Caco-2 (cell line): ENCODE measurements at places on chromosomes 5 and 9. TPM values are rescaled to one million over a fixed set of nuclear protein-coding genes. Genes with fewer than 3 reads are reported as not detected.

IFNA21 gene
- total RNA-seq, result not detected in 2 replicates

SCGB3A2 gene
- not detected in 2 replicates for total RNA-seq

ZNG1F gene
- total RNA-seq, result 4.9 and 5.2 TPM in 2 replicates

IQGAP2 gene
- 85.6 and 89.4 TPM in 2 replicates for total RNA-seq

CTSV gene
- 110 and 127 TPM in 2 replicates for total RNA-seq

IL31RA gene
- total RNA-seq, result not detected in 2 replicates

DNA sequence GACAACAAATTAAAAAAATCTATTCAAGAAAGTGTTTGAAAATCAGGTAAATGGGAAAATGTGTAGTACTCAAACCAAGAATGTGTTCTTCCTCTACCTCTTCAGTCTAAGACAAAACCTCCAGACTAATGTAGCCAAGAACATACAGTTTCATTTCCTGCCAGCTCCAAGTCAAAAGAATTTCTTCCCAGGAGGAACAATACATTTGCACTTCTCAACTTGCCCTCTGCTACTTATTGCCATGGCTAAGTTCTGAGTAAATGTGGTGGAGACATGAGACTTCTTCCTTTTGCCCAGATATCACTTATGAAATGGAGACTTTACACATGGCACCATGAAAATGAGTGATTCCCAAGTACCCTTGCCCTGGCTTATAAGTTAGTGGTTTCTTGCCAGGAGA lies 2112.2 kb upstream of the C9orf72 start:
- DNase-seq, result no peak

GRCh38 chr5:158419186-158419585 lies 560.2 kb upstream of the CLINT1 start:
- DNase-seq, result no peak

- DNase-seq, result no peak
These were observed 670.5 kb upstream of the SEMA6A start for GRCh38 chr5:117245130-117245529.

GRCh38 chr9:17795744-17796143 lies 216.9 kb downstream of the SH3GL2 start:
- no peak for DNase-seq

DNA sequence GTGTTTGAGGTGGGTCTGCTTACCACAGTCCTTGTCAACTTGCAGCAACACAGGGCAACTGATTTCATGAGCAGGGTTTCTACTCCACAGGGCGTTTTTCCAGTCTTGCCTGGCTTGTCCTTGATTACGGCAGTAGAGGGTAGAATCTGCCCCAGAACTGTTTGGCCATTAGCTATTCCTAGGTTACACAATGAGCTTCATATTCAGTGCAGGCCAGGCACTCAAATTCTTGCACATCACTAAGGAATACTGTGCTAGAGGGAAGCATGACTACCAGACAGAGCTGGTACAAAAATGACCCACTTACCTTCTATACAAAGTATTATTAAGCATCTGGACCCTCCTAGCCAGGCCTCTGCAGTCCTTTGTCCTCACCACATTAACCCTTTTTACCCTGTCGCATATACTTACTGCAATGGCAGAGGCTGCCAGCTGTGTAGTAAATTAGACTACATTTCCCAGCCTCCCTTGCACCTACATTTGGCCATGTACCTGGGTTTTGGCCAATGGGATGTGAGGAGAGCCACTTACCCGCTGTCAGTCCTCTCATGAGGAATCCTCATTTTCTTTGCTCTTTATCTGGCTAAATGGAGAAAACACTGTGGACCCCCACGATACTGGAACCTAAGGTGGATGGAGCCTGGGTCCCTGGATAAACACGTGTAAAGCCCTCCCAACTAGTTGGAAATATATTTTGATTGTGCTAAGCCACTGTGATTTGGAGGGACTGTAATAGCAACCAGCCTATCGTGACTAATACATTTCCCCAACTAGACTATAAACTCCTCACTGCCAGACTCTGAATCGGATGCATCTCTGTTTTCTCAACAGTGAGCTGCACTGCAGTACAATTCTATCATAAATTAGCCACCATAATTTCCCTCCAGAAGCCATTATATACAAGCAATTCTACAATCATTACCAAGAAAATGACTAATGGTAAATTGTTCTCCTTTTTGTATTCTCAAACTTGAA lies 218.7 kb downstream of the GLIS3 start:
- DNase-seq, result no peak

GRCh38 chr5:77924081-77924480 lies 147.9 kb upstream of the TBCA start:
- no peak for DNase-seq

DNA sequence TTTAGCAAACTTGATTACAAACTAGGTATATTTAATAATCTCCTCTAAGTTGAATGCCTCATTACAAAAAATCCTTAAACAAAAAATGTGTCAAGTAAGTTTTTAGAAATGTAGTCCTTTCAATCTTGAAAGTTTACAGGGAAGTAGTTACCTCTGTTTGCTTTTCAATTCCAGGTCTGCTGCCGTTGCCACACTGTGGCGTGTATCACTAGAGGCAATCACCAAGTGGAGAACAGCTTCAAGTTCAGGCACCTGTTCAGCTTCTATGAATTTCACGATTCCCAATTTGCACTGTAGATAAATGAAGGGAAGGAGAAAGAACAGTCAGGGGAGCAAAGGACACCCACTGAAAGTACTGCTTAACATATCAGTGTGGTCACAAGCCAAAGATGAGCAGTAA lies 51.1 kb downstream of the ECPAS start:
- no peak for DNase-seq

- DNase-seq, result peak; percentile 52
These were observed 26.0 kb downstream of the GABRP start for GRCh38 chr5:170809551-170809950.

DNA sequence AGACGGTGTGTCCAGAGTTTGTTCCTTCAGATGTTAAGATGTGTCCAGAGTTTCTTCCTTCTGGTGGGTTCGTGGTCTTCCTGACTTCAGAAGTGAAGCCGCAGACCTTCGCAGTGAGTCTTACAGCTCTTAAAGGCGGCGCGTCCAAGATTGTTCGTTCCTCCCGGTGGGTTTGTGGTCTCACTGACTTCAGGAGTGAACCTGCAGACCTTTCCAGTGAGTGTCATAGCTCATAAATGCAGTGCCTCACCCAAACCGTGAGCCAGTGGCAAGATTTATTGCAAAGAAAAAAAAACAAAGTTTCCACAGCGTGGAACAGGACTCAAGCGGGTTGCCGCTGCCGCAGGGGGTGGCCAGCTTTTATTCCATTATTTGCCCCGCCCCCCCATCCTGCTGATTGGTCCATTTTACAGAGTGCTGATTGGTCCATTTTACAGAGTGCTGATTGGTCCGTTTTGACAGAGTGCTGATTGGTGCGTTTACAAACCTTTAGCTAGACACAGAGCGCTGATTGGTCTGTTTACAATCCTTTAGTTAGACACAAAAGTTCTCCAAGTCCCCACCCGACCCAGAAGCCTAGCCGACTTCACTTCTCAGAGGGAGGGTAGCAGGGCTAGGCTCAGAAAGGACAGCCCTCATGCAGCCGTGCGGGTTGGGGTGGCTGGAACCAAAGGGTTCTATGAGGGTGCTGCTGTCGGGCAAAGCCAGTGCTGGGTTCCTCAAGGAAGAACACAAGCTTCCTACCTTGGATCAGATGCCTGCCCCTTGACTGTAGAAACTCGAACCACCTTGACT lies 9.1 kb upstream of the RNF130 start:
- no peak for DNase-seq

- no peak for DNase-seq
These were observed 177.3 kb downstream of the ALDH1A1 start for GRCh38 chr9:72775570-72775969.

- no peak for DNase-seq
These were observed 30.0 kb downstream of the S1PR3 start for GRCh38 chr9:89021154-89021803.

DNA sequence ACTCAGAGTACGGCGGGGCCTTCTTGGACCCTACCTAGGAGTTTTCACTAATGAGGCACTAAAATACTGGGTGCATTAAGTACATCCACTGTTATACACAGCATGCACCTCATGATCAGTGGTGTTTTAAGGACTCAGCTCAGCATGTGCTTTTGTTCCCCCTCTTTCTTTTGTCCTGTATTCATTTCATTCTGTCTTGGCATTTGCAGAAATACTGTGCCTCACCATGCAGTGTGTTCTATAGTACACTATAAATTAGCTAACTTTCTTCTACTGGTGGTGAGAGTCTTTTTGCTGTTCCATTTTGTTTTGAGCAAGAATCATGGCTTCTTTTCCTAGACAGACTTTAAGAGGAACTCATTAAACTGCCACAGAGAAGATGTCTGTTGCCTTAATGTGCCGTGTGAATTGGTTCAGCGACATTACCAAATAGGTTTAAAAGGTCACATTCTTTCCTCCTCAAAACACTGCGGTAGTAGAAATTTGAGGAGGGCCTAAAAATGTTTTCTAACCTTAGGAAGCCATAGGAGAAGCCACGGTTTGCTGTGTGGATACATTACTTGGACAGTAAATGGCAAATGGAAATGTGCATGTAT lies 276.6 kb downstream of the MAST4 start:
- no peak for DNase-seq

GRCh38 chr9:137017791-137018497 lies 10.1 kb downstream of the ABCA2 start:
- DNase-seq, result no peak

DNA sequence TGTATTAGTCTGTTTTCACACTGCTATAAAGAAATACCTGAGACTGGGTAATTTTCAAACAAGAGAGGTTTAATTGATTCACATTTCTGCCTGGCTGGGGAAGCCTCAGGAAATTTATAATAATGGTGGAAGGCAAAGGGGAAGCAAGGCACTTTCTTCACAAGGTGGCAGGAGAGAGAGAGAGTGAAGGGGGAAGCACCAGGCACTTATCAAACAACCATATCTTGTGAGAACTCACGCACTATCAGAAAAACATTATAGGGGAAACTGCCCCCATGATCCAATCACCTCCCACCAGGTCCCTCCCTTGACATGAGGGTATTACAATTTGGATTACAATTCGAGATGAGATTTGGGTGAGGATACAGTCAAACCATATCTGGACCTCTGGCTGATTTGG lies 34.7 kb downstream of the ADRB2 start:
- no peak for DNase-seq

GRCh38 chr5:172733131-172733973 lies 37.6 kb downstream of the DUSP1 start:
- no peak for DNase-seq

- DNase-seq, result no peak
These were observed 401.6 kb downstream of the ANXA1 start for GRCh38 chr9:73553295-73553694.

DNA sequence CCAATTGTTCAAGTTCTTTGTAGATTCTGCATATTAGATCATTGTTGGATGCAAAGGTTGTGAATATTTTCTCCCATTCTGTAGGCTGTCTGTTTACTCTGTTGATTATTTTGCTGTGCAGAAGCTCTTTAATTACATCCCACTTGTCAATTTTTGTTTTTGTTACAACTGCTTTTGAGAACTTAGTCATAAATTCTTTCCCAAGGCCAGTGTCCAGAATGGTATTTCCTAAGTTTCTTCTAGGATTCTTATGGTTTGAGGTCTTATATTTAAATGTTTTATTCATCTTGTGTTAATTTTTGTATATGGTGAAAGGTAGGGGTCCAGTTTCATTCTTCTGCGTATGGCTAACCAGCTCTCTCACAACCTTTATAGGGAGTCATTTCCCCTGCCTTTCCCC lies 116.5 kb downstream of the CPLANE1 start:
- no peak for DNase-seq

- no peak for DNase-seq
These were observed 135.5 kb downstream of the PRR16 start for GRCh38 chr5:120599576-120599975.
